T-helper 1 cell (primary cell): ENCODE measurements at places on chromosomes 1 and 21.

DNA sequence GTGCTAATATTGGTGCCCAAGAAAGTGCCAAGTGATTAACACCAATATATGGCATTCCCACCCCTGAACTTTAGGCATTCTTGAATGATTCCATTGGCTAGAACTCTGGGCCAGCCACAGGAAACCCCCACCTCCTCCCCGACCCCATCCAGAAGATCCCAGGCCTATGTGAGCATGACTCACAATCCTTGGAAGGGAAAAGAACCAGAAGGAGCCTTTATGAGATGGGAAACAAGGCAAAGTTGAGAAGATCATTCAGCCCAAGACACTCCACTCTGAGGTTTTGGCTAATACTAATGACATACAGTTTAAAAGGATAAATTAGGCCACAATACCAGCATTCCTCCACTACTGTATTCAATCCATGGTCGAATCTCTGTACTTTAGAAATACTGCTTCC lies 21.8 kb downstream of the ELK4 start:
- DNase-seq, result no peak

DNA sequence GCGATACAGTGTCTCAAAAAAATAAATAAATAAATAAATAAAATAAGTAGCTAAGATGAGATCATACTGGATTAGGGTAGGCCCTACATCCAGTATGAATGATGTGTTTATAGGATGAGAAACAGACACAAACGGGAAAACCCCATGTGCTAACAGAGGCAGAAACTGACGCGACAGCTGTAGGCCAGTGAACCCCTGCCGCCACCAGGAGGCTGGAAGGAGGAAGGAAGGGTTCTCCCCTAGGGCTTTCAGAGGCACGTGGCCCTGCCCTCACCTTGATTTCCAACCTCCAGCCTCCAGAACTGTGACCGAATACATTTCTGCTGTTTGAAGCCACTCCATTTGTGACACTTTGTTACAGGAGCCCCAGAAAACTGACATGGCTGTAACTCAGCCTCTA lies 38.5 kb downstream of the CHD5 start:
- no peak for DNase-seq

DNA sequence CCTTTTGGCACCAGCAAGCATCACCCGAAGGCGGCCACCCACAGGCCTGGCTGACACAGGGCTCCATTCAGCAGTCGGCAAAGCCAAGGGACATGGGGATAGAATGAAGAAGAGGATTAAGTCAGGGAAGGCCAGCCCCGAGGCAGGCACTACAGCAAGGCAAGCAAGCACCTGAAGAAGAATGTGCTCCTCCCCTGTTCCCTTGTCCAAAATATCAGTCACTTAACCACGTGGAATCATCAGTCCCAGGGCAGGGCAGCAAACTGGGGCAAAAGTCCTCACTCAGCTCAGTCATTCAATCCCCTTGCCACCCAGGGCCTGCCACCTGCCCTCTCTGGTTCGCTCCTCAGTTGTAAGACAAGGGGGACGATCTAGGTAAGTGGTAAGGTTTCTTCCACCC lies 9.3 kb downstream of the KANK4 start:
- no peak for DNase-seq

DNA sequence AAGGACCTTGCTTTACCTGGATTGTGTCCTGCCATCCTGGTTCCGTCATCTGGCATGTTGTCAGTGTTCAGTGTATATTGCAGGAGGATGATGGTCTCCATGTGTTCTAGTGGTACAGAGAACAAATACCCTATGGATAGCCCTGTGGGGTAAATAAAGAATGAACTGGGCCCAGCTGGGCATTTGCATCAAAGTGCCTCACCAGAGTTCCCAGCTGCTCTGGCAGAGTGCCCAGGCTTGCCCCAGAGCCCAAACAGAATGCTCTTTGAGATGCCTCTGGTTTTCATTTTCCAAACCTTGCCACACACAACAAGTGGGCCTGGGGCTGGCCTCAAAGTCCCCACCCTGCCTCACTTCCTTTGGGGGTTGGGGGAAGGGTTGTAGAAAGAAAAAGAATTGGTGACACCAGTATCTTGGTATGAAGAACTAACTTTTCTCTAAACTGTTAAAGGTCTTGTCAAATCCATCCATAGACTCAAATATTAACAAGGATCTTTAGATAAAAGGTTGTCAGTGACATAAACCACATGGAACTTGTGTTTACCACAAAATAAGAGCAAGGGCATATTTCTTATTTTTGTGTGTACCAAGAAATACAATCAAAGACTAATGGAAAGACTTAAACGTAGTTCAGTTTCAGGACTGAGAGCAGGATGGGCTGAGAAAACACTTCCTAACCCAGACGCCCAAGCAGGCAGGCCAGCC lies 82.2 kb downstream of the LMO4 start:
- no peak for DNase-seq

DNA sequence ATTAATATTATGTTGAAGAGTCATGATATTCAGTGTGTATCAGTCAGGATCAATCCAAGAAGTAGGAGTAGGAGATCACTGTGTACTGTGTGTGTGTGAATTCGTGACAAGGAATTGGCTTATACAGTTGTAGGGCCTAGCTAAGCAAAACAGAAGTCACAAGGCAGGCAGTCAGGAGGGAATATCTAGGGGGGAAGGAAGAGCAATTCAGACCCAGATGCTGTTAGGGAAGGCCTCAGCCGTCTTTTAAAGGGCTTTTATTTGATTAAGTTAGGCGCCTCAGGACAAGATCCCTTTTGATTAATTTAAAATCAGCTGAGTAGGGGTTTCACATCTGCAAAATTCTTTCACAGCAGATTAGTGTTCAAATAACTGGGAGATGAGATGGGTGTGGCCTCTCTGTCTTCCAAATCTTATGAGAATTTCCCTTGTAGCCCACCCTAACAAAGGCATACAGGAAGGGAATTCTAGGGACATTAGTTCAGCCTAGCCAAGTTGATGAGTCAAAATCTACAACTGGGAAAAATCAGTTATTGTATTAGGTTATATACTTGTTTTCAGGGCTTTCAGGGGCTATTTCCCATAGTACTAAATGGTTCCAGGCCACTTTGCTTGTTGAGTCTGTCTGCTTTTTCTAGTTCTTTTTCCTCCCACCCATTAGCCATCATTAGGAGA lies 47.4 kb downstream of the ALG6 start:
- no peak for DNase-seq
